ENCODE measurements at places on chromosomes 2 and 18.

DNA sequence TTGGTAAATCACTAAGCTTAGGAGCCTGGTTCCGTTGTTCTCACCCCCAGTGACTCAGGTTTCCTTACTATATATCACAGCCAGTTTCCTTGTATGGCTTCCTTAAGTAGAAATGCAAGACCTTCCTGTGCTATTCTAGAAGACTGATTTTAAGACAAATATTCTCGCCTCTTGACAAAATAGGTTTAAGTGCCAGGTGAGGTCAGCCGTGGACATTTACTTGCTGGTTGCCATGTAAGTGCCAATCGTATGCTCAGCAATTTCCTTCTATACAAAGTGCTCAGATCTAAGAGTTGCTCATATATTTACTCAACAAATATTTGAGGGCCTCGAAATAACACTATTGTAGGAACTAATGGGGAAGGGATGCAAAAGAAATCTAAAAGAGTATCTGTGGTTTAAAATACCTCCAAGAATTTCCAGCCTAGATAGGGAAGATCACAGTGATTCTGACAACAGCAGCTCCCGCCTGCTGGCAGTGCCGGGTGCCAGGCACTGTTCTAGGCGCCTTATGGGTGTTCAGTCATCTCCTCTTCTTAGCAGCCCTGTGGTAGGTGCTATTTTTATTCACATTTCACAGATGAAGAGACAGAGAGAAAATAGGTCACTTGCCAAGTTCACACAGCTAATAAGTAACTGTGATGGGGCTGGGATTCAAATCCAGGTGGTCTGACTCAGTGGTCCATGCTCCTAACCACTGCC, 95.3 kb upstream of the B3GNT7 start:
- DNase-seq = no peak

GRCh38 chr18:26119246-26119645, 14.4 kb upstream of the PSMA8 start:
- no peak for DNase-seq

DNA sequence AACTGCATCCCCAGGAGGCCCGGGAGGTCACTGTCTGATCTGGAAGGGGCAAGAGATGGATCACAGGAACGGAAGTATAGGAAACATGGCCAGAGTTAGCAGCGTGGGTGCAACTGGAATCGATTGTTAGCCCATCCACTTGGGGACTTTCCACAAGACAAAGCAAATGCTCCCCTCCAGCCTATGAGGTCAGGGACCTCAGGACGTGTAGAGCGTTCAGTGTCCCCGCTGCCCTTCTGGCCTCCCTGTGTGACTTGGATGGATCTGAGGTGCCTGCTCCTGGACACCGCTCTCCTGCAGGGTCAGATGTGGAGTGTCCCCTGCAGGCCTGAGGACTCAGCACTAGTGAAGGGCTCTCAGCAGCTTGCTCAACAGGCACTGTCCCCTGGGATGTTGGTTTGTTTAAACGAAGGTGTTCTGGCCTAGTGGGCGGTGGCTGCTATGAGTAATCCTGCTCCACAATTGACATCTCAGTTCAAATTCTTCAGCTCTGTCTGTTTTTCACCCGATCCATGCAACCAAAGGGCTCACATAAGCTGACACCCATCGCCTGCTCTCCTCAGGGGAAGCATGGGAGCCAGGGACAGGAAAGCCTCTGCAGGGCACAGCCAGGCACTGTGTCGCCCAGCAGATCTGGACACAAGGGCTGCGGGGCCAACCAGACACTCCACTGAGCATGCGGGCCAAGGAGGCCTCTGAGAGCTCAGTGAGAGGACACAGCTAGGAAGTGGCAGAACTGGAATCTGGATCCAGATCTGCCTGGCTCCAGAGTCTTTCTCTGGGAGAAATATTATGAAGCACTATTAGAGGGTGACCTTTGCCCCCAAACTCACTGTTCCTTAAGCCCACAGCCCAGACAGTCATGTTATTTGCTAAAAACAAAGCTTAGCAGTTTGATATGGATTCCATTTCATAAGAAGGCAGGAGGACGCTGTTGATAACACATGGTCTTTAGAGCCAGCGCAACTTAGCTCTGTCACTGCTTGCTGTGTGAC, 78.5 kb downstream of the RHOB start:
- DNase-seq = no peak

DNA sequence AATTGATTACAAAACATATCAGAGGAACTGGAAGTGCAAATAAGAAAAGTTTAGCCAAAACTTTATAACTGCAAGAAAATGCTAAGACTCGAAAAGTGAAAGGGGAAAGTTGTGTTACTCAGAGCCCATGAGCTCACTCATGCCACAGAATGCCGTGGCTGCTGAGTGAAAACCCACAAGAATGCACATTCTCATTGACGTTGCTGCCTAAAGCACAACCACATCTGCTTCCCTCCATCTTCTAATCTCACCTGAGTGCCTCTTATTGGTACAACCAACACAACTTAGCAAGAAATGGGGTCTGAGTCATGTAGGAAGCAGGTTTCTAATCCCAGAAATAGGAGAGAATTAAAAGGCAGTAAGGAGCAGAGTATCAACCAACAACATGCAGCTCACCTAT, 259.7 kb downstream of the LNPK start:
- DNase-seq = peak; percentile 35

DNA sequence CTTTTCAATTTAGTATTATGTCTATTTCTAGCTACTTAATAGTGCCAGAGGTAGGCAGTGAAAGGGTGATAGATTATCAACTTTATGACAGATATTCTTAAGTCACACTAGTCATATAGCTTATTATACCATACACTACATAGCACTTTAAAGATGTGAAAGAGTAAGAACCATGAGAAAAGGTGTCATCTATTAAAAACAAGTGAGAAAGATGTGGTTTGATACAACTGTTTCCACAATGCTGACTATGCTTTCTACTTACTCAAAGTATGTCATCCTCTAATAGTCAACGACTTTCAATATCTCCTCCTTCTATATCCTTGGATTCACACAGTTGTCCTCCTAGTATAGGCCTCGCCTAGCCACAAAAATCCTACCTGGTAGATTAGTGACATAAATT, 132.9 kb upstream of the WDSUB1 start:
- DNase-seq = no peak

DNA sequence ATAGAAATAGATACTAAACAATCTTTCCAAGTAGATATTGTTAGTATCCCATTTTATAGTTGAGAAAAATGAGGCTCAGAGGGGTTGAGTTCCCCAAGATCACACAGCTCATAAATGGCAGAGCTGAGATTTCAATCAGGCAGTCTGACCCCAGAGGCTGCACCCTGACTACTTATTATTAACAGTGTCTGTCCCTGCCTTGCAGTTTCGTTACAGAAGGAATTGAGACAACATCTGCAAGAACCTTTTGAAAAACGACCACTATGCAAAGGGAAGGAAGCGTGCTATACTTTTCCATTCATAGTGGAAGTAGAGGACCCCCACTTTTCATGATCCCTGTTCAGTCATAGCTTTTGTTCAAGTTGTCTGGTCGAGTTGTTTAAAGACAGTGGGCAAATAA, 53.2 kb upstream of the SEC11C start:
- DNase-seq = no peak

DNA sequence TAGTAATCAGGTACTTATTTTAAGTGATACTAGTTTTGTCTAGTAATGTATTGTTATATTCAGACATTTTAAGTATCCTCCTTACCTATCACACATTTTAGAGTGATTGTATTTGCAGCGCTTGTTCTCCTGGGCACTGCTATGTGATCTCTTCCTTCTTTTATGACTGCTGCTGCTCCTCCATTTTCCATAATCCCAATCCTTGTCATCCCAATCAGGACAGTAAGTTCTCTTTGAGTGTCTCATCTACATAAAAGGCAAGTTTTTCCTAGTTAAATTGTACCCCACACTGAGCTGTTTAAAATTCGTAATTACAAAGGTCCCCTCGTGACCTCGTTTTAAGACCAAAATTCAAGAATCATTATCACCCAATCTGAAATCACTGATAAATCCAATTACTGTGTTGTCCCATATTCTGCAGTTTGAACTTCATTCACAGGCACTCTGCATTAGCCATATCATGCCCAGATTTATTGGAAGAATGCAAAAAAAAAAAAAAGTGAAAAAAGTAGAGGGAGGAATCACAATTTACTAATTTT, 2.8 kb downstream of the CLK1 start:
- no peak for DNase-seq

DNA sequence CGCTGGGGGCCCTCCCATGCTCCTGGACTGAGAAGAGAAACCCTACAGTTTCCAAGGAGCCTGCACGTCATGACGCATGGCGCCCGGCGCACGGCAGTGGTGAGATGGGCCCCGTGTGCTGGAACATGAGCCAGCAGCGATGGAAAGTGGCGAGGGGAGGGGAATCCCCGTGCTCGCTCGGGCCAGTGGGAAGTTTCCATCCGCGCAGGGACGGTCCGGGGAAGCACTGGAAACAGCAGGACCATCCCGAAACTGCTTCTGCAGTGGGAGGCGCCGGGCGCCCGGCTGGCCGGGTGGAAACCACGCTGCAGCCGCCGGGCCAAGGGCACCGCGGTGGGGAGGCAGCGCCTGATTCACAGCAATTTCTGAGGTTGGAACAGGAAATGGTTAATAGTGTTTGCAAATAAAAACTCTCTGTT, 4.9 kb upstream of the PDCD1 start:
- DNase-seq = no peak

DNA sequence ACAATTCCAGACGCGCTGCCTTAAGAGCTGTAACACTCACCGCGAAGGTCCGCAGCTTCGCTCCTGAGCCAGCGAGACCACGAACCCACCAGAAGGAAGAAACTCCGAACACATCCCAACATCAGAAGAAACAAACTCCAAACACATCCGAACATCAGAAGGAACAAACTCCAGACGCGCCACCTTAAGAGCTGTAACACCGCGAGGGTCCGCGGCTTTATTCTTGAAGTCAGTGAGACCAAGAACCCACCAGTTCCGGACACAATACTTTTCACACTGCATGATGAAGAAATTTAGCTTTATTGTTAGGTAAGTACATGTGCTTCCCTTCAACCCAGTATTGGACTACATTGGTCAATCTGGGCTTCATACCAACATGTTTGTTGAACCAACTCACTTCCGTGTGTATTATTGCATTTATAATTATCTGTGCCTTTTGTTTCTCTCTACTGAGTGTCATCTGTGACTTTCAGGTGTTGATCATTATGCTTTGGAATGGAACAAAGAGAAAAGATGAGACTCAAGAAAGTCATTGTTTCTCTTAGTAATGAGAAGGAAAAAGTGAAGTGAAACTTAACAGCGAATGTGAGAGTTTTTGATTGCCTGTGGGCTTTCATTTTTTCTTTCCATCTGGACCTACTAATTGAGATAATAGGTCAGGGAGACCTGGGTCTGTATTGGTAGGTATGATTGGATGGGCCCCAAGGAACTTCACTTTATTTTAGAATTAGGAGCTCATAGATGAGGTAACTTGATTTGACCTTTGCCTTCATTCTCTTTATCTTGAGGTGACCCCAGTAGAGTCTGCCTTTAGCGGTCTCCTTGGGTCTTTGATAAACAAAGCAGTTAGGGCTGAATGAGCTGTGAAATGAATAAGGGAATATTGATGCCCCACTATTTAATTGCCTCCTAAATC, 76.1 kb upstream of the CAVIN2 start:
- no peak for DNase-seq

DNA sequence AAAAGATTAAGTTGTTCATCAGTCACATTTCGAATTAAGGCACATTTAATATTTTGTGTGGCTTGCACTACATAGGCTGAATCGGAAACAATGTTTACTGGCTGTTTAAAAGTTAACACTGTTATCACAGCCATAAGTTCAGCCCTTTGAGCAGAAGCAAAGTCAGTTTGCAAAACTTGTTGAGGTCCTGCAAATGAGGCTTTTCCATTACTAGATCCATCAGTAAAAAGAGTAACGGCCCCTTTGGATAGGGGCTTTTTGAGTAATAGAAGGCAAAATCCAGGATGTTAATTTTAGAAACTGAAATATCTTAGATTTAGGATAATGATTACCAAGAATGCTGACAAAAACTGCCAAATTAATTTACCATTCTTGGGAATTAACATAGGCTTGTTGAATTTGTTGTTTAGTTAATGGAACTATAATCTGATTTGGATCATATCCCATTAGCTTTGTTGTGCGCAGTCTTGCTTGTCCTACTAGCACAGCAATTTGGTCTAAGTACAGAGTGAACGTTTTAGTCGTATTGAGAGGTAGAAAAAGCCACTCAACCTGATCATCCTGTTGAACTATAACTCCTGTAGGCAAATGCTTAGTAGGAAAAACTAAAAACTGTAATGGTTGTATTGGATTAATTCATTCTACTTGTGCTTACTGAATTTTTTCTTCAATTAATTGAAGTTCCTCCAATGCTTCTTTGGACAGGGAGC, 13.9 kb upstream of the SUCLG1 start:
- no peak for DNase-seq

DNA sequence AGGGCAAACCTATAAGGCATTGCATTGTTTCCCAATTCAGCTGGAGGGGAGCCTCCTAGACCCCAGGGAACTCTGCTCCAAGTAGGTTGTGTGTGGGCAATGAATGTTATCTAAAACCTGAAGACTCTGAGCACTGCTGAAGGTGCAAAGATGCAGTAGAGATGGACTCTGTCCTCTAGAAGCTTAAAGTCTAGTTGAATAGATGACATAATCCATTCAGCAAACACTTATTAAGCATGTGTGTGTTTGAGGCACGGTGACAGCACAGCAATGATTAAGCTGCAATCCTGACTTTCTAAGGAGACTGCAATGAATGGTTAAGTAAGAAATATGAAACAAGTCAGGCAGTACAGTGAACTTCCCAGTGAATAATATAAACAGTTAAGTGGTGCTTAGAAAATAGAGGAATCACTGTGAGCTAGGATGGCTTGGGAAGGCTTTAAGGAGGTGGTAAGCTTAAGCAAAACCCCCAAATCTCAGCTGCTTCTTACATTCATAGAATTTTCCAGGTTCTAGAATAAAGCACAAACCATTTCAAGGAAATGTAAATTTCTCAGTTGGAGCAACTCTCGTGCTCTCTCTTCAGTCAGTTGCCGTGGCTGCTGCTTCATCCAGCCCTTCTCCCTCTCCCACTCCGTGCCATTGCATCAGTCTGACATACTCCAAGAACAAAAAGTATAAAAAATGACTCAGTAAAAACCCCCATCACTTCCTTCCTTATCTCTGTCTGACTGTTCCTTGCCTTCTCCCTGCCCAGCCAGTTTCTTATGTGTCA, 19.1 kb downstream of the MXD1 start:
- DNase-seq = peak; percentile 73

- no peak for DNase-seq
Measured at GRCh38 chr2:36452260-36452659, 96.7 kb downstream of the CRIM1 start.

DNA sequence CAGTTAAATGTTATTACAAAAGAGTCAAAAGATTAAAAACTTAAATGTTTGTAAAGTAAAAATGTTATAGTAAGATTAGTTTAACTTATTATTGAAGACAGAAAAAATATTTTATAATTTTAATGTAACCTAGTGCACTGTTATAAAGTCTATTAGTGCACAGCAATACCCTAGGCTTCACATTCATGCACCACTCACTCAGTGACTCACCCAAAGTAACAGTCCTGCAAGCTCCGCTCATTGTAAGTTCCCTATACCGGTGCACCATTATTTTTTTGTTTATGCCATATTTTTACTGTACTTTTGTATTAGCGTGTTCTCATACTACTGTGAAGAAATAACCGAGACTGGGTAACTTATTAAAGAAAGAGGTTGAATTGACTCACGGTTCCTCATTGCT, 759.7 kb upstream of the CDH7 start:
- DNase-seq = no peak

All from AG09309 (cell line).